Stimulated activated CD4-positive, alpha-beta T cell treated with anti-CD3 and anti-CD28 coated beads, Interleukin-4, amount 100 ng/mL, for 4 hours (primary cell): ENCODE measurements at places on chromosomes 5 and 9.

GRCh38 chr5:1830571-1831228 lies 29.5 kb downstream of the NDUFS6 start:
- DNase-seq: no peak

DNA sequence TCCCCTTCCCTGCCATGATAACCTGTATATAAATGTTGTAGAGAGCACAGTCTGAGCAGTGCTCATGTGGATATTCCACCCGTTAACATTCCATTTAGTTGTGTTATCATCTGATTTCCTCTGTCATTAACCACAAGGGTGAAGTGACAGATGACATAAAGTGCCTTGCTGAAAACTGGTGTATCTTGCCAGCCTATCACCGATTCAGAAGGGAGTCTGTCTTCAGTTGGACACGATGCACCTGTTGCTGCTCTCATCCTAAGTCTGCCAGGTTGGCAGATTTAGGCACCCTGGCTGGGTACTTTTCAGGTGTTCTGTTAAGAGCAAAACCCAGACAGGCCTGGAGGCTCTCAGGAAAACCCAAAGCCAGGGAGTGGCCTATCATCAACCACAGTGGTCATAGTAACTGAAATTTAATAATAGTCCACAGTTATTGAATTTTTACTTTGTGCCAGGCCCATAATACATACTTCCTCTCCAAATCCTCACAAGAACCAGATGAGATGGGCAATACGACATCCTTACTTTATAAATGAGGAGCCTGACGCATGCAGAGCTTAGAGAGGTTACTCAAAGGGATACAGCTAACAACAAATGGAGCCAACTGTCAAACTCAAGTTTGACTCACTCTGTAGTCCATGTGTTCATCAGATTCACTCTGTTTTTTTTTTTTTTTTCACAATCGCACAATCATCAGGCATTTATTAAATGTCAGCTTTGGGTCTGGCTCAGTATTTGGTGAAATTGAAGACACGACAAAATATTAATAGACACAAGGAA lies 100.7 kb upstream of the SPRY4 start:
- DNase-seq: no peak

GRCh38 chr5:138603249-138603920 lies 28.2 kb upstream of the HSPA9 start:
- DNase-seq: no peak

GRCh38 chr9:75930730-75931321 lies 40.4 kb downstream of the PCSK5 start:
- DNase-seq: no peak

DNA sequence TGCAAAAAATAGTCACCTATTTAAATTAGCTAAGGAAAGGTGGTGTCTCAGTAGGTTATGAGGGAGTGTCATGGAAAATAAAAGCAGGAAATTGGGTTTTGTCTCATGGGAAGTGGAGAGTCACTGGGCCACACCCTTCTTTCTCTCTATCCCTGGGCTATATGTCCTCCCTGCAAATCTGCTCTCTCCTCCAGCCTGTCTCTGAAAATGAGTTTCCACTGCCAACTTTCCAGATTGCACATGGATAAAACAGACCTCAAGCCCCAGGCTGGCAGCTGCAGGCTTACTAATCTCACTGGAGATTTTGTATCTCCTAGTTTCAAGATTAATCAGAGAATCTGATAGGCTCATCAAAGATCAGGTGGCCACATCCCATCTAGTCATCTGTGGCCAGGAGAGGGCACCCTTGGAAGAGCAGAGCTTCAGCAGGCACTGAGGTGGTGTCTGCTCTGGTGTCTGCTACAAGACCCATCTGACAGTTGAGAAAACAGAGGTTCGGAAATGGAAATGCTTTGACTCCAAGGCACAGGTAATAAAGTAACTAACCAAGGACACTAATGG lies 178.9 kb downstream of the MSX2 start:
- DNase-seq: no peak

GRCh38 chr9:129667850-129668249 lies 2.4 kb downstream of the PRRX2 start:
- no peak for DNase-seq

GRCh38 chr5:79076819-79077218 lies 7.3 kb downstream of the BHMT2 start:
- DNase-seq: no peak

GRCh38 chr9:109031241-109031640 lies 17.9 kb upstream of the CTNNAL1 start:
- DNase-seq: no peak

GRCh38 chr5:94689908-94690307 lies 71.4 kb downstream of the SLF1 start:
- DNase-seq: no peak
